CD8-positive, alpha-beta T cell (primary cell): ENCODE measurements at places on chromosomes 7 and 10.

DNA sequence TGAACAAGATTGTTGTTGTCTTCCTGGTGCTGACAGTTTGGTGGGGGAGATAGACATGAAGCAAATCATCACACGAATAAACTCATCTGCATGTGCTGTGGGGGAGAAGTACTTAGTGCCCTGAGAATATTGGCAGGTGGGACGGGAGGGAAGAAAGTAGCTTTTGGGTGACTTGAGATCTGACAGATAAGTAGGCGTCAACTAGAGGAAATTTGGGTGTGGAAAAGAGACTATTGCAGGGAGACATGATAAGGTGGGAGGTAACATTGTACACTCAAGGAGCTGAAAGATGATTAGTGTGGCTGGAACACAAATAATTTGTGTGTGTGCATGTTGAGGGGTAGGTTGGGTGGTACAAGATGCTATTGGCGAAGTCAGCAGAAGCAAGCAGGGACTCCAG lies 30.1 kb downstream of the CNNM2 start:
- DNase-seq = no peak

- DNase-seq = no peak
Measured at GRCh38 chr10:90313576-90314325, 544.1 kb downstream of the HTR7 start.

GRCh38 chr7:139452958-139453672 lies 30.4 kb downstream of the KLRG2 start:
- no peak for DNase-seq

DNA sequence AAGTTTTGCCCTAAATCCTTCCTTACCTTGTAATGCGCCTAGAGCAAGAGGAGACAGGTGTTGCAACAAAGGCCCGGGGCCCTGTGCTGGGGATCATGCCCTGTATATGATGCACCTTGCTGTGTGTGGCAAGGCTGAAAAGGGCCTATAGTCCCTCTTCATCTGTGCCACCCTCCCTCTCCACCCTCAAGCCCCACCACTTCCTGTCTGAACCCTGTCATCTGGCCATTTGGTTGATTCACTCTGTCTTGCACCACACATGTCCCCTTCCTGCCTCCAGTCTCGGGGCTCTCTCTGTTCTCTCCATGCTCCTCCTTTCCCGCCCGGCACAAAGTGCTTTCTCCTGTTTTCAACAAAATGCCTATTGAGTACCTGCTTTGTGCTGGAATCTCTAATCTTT lies 11.5 kb upstream of the MALSU1 start:
- DNase-seq = no peak

GRCh38 chr7:6479067-6479466 lies 31.3 kb upstream of the DAGLB start:
- no peak for DNase-seq
